Activated CD4-positive, alpha-beta T cell treated with anti-CD3 and anti-CD28 coated beads, Interleukin-2, amount 10 ng/mL, durations not matched to agents 7 days and 5 days (primary cell): ENCODE measurements at places on chromosomes 6 and 20. TPM values are rescaled to one million over a fixed set of nuclear protein-coding genes. Genes with fewer than 3 reads are reported as not detected.

Gene KCNQ5
- 2.6 TPM for total RNA-seq

Gene DLK2
- total RNA-seq, result not detected

Gene LY6G6D
- not detected for total RNA-seq

DNA sequence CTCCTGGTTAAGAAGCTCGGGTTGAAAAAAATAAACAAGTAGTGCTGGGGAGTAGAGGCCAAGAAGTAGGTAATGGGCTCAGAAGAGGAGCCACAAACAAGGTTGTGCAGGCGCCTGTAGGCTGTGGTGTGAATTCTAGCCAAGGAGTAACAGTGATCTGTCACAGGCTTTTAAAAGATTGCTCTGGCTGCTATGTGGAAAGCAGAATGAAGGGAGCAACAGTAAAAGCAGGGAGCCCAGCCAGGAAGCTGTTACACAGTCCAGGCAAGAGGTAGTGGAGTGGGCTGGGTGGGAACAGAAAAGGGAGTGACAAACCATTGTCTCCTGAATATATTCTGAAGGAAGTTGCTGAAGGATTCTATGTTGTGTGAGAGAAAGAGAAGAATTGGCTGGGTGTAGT, 2.0 kb downstream of the HFE start:
- no peak overlapping the region for H3K4me3 ChIP-seq
- H3K27ac ChIP-seq, result no peak overlapping the region
- peaks cover 61% of the 10 kb centered on the region for H3K4me1 ChIP-seq
- DNase-seq, result no peak
- no peaks in the 10 kb centered on the region for H3K36me3 ChIP-seq

DNA sequence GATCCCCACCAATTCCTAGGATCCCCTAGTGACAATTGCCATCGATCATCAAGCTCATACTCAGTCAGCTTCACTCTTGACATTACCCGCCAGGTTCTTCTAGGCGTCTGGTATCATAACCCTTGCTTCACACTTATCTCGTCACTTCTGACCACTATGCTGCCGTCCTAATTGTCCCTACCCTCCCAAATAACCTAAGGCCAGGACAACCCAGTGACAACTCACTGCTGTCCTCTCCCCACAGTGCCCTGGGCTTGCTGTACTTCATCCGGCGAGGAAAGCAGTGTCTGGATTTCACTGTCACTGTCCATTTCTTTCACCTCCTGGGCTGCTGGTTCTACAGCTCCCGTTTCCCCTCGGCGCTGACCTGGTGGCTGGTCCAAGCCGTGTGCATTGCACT, 3.7 kb downstream of the SYS1 start:
- no peak for DNase-seq
- peaks cover 31% of the 10 kb centered on the region for H3K36me3 ChIP-seq
- no peak overlapping the region for H3K4me3 ChIP-seq
- no peak overlapping the region for H3K27ac ChIP-seq

GRCh38 chr6:43993881-43994523, 133.2 kb downstream of the MRPL14 start:
- DNase-seq, result no peak
- no peaks in the 10 kb centered on the region for H3K36me3 ChIP-seq
- no peak overlapping the region for H3K4me3 ChIP-seq
- H3K27me3 ChIP-seq, result no peaks in the 10 kb centered on the region
- H3K27ac ChIP-seq, result no peak overlapping the region
- no peaks in the 10 kb centered on the region for H3K4me1 ChIP-seq

GRCh38 chr20:20331817-20332216, 36.1 kb upstream of the INSM1 start:
- no peak overlapping the region for H3K27ac ChIP-seq
- DNase-seq, result no peak
- no peak overlapping the region for H3K4me3 ChIP-seq

DNA sequence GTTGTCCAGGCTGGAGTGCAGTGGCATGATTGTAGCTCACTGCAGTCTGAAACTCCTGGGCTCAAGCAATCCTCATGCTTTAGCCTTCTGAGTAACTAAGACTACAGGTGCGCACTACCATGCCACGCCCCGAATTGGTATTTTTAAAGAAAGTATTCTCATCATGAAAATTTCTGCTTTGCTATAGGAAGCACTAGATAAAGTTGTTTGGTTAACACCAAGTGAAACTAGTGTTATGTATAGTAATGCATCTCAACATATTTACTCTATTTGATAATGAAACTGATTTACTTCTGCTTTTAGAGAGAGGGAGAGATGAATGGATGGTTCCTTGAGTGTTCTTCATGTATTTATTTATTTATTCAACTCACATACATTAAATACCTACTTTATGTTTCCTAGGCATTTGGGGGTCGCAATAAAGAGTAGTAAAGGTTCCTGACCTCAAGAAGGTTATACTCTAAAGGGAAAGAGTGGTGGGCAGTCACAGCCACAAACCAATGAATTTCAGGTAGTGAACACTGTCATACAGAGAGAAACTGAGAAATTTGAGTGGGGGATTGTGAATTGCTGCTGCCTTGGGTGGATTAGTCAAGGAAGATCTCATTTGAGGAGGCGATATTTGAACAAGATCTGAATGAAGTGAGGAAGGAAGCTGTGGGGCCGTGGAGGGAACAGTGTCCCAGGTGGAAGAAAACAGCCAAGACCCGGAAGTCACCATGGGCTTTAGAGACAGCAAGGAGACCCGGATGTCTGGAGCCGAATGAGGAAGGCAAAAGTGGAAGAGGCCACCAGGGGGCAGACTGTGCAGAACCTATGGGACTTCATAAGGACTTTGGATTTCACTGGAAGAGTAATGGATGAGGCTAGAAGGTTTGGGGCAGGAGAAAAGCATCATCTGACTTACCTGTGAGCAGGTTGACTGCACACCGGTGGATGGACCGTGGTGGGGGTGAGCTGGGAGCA, 185.6 kb downstream of the TSHZ2 start:
- H3K27ac ChIP-seq, result no peak overlapping the region
- H3K36me3 ChIP-seq, result peaks cover 4% of the 10 kb centered on the region
- H3K4me1 ChIP-seq, result peaks cover 21% of the 10 kb centered on the region
- H3K27me3 ChIP-seq, result no peaks in the 10 kb centered on the region

GRCh38 chr6:141107591-141108160, 1025.0 kb upstream of the GJE1 start:
- no peaks in the 10 kb centered on the region for H3K4me1 ChIP-seq
- H3K4me3 ChIP-seq, result no peak overlapping the region
- DNase-seq, result no peak
- H3K36me3 ChIP-seq, result no peaks in the 10 kb centered on the region

DNA sequence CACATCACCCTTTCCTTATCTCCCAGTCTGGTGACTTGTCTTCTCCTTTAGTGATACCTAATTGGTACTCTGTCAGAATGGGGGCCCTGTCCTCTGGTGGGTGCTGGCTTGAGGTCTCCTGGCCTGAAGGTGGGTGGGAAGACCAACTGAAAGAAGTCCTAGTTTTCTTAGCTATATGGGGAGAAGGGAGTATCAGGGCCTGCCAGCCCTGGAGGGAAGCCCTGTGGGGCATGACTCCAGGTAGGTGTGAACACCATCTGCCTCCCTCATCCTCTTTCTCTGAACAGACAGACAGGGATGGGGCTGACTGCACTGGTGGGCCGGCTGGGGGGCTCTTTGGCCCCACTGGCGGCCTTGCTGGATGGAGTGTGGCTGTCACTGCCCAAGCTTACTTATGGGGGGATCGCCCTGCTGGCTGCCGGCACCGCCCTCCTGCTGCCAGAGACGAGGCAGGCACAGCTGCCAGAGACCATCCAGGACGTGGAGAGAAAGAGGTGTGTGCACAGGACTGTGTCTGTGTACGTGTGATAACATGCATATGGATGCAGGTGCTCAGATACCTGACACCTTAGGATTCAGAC, 4.8 kb downstream of the CRIP3 start:
- H3K27me3 ChIP-seq, result peaks cover 5% of the 10 kb centered on the region
- DNase-seq, result no peak
- no peak overlapping the region for H3K27ac ChIP-seq
- no peaks in the 10 kb centered on the region for H3K36me3 ChIP-seq
- no peak overlapping the region for H3K4me3 ChIP-seq
- H3K4me1 ChIP-seq, result peaks cover 5% of the 10 kb centered on the region

DNA sequence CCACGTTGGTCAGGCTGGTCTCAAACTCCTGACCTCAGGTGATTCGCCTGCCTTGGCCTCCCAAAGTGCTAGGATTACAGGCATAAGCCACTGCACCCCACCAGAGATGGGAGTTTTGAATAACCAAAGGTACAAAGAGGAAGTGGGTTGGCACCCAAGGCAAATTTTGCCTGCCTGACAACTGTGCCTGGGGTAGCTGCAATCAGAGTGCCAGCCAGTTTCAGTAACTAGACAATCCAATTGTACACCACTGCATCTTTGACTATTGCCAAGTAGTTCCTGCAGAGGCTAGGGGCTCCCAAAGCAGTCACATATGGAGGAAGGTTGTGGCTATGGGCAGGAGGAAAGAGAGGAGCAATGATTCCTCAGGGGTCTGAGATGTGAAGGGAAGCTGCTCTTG, 16.6 kb downstream of the ZC3H12D start:
- peaks cover 14% of the 10 kb centered on the region for H3K36me3 ChIP-seq
- no peak for DNase-seq
- no peaks in the 10 kb centered on the region for H3K27me3 ChIP-seq
- H3K4me1 ChIP-seq, result peaks cover 47% of the 10 kb centered on the region

DNA sequence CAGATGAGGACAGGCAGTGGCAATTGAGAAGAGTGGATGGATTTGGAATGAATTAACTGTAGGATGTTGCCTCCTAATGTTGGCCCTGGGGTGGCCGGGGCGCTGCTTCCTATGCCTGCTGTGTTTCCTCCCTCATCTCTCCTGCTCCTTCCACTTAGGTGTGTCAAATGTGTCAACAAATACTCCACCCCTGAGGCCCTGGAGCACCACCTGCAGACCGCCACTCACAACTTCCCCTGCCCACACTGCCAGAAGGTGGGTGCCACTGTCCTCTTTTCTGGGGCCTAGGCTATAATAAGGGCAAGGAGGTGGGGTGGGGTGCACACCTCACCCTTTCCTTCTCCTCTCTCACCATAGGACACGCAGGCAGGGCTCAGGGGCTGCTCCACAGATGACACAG, 30.0 kb upstream of the CHMP4B start:
- no peaks in the 10 kb centered on the region for H3K27me3 ChIP-seq
- no peak for DNase-seq
- H3K36me3 ChIP-seq, result peaks cover 9% of the 10 kb centered on the region
- no peak overlapping the region for H3K4me3 ChIP-seq
- H3K27ac ChIP-seq, result no peak overlapping the region
- H3K4me1 ChIP-seq, result peaks cover 31% of the 10 kb centered on the region

GRCh38 chr6:156787569-156788492, 10.7 kb downstream of the ARID1B start:
- H3K4me3 ChIP-seq, result no peak overlapping the region
- H3K36me3 ChIP-seq, result peaks cover 17% of the 10 kb centered on the region
- DNase-seq, result no peak
- no peak overlapping the region for H3K27ac ChIP-seq
- no peaks in the 10 kb centered on the region for H3K27me3 ChIP-seq

- peak; percentile 79 for DNase-seq
- H3K36me3 ChIP-seq, result no peaks in the 10 kb centered on the region
- peaks cover 30% of the 10 kb centered on the region for H3K4me1 ChIP-seq
- H3K27me3 ChIP-seq, result peaks cover 21% of the 10 kb centered on the region
These were observed 5.8 kb upstream of the BFSP1 start for GRCh38 chr20:17536944-17537444.

DNA sequence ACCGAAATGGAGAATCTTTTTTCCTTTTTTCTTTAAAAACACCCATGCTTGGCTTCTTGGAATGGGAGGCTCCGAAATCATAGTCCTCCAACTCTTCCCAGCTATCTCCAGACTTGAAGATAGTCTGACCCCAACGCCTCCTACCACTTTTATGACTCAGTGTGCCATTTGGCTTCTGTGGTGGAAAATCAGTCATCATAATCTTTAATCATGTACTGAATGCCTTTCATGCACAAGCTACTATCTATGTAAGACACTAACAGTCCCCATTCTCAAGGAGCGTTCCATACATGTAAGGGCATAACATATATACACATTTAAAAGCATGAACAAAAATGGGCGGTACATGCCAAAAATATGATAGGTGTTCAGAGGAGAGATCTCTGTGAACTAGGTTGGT, 44.1 kb downstream of the TMEM14B start:
- H3K4me3 ChIP-seq, result no peak overlapping the region
- no peak for DNase-seq
- H3K27me3 ChIP-seq, result no peaks in the 10 kb centered on the region
- H3K36me3 ChIP-seq, result peaks cover 3% of the 10 kb centered on the region

DNA sequence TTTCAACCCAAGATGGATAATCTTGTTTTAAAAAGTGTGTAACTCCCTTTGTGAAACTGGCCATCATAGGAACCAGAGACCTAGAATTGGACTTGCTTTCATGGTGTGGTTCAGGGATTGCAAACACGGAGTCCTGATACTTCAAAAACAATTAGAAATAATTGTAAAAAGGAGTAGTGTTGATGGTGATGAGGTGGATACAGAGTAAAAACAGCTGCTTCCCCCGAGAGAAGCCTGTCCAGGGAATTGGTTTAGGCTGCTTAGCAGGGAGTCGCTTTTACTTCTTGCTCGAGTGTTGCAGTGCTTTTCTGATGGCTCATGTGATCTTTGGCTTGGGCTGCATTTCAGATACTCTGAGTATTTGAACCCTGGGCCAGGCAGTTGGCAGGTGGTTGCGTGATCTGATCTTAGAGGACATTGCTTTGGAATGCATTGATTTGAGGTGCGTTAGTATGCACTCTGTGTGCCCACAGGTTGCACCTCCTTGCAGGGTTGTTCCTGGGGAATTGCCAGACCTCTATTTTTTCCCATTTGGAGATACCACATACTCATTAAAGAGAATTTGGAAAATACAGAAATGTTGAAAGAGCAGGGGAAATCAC, 19.5 kb downstream of the KIF3B start:
- no peak for DNase-seq
- no peak overlapping the region for H3K27ac ChIP-seq
- no peaks in the 10 kb centered on the region for H3K27me3 ChIP-seq
- peaks cover 5% of the 10 kb centered on the region for H3K36me3 ChIP-seq
- peaks cover 15% of the 10 kb centered on the region for H3K4me1 ChIP-seq

GRCh38 chr6:168499045-168499650, 58.2 kb downstream of the SMOC2 start:
- no peaks in the 10 kb centered on the region for H3K4me1 ChIP-seq
- no peak overlapping the region for H3K4me3 ChIP-seq
- no peak overlapping the region for H3K27ac ChIP-seq
- no peaks in the 10 kb centered on the region for H3K36me3 ChIP-seq
